ENCODE measurements at places on chromosomes 4 and X. TPM values are rescaled to one million over a fixed set of nuclear protein-coding genes. Genes with fewer than 3 reads are reported as not detected.

Gene STOX2
- polyA plus RNA-seq, result 19.5 TPM

Gene BEND4
- polyA plus RNA-seq, result 0.04 TPM

GRCh38 chr4:6951880-6952381 lies 42.3 kb downstream of the TBC1D14 start:
- DNase-seq, result no peak

DNA sequence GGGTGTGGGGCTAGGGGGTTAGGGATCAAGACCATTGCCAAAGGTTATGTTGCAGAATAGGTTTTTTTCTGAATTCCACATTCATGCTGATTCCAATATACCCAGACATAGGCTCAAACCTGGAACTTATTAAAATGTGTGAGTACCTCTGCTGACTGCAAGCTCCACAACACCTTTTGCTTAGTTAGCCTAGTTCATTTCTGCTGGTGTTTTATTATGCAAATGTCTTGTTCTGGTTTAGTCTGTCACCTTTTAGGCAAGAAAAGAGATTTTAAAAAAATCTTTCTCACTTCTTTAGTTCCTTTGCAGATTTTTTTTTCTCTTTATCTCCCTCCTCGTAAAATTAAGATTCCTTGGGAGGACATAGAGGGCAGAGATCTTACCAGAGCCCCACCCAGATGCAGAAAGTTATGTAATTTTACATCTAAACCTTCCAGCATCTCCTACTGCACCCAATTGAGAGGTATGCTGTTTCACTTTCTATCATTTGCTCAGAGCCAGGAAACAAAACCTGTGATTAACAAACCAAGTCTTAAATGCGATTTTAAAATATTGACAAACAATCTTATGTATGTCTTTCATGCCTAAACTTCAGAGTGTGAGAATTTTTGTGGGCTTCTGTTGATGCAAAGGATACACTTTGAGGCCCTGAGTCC lies 190.7 kb upstream of the CLNK start:
- no peak for DNase-seq

Gene PGAM4
- polyA plus RNA-seq, result 1.4 TPM

DNA sequence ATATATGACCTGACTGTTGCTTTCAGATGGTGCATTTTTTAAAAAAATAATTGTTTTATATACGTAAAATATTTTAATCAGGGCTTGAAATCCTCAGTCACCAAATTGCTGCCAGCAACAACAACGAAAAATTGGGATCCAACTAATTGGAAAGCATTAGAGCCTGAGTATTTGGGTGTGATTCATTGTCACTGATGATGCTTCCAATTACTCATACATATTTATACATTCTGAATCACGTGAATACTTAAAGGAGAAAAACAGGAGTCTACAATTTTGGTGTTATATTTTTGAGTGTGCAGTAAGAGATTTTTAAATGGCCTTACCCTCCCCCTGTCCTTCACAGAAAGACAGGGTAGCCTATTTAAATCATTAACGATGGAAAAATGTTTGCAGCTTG lies 765.6 kb upstream of the TENM3 start:
- no peak for DNase-seq

- no peak for DNase-seq
Measured at GRCh38 chrX:2513121-2513664, 12.4 kb upstream of the DHRSX start.

Measured in left lung (tissue), 14 donors.